Renal pelvis (tissue), 12 donors: ENCODE measurements at places on chromosomes 4 and X.

GRCh38 chr4:82482387-82482786 is 52.0 kb downstream of the ENOPH1 start:
- DNase-seq: no peak

- DNase-seq: no peak
These were observed 51.6 kb downstream of the MAML3 start for GRCh38 chr4:140102421-140102820.

DNA sequence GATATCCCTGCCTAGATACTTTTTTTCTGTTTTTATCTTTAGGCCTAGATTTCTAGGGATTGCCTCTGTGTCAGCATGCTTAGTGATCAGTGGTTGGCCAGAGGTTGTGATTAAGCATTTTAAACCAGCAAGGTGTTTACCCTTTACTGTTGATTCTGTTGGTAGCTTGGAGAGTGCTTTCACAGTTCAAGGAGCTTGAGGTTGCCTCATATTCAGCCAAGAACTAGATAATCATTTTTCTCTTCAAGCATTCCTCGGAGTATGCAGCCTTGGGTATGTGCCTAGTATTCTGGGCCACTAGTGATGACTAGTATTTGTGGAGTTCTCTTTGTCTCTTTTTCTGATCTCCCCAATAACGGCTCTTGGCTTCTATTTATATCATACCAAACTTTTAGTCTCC is 20.4 kb downstream of the APOOL start:
- no peak for DNase-seq

- no peak for DNase-seq
These were observed 155.8 kb downstream of the SHROOM3 start for GRCh38 chr4:76590798-76591281.

DNA sequence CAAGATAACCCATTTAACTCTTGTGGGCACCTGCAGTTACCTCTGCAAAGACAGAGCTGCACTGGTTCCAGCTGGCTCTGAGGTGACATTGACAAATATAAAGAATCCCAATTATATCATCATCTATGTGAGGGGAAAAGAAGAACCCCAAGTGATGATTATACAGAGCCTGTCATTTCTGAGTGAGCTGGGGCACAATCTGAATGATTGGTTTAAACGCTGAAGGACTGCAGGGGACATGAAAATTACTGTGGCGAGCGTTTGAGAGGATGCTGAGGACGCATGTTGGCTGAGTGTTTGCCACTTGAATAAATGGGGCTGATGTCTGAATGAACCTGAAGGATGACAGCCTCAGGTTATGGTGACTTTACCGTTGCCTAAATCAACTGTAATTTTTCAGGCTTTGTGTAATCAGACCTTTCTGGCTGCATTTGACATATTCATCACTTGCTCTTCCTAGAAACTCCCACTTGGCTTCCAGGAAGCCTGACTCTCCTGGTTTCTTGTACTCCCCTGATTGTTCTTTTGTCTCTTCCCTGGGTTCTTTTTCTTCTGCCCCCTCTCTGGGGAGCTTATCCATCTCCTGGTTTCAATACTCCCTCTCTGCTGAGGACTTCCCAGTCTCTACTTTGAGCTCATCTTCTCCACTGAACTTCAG is 4.1 kb upstream of the HSD17B10 start:
- no peak for DNase-seq

GRCh38 chrX:130081421-130082045 is 28.8 kb downstream of the ELF4 start:
- DNase-seq: no peak

GRCh38 chr4:125641611-125642010 is 326.9 kb downstream of the FAT4 start:
- peak; percentile 36 for DNase-seq

DNA sequence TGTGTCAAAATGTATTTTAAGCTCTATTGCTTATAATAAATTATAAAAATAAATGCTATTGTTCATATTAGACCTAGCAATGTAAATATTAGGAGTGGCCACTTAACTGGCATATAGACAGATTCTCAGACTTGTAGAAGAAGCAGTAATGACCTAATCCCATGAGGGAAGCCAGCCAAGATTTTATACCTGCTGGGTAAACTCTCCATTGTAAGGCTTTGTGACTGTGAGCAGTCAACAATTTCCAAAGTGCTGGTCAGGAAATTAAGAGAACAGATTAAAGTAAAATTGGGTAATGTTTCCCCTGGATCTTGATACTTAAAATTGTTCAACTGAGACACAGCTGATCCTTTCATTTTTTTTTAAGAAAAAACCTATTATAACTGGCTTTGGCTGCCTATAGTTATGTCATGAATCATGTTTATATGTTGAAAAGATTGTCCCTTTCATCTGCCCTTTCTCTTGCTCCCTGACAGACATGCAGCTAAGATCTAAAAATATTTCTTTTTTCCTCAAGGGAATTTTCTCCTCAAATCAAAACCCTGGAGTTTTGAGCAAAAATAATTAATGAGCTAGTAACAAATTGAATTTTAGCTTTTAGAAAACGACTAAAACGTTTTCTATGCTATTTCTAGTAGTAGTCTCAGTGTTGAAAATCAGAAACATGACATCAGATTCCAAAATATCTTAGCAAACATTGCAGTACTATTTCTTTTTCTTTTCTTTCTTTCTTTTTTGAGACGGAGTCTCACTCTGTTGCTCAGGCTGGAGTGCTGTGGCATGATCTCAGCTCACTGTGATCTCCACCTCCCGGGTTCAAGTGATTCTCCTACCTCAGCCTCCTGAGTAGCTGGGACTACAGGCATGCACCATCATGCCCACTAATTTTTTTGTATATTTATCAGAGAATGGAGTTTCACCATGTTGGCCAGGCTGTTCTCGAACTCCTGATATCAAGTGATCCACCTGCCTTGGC is 77.9 kb downstream of the ADGRL3 start:
- DNase-seq: no peak

DNA sequence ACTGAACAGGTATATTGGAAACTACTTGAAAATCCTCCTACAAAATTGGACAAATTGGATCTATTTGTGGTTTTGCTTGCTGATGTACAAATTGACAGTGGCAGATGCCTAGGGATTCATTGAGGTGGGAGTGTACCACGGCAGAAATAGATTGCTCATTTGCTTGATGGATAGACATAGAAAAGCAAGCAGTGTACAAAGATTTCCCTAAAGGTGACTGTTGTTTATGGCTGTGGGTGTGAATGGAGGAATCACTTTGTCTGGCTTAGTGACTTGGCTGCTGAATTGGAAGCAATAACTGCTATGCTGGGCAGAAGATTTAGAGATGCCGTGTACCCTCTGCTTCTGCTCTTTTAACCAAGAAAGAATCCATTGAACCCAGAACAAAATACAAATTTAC is 191.0 kb upstream of the GRID2 start:
- DNase-seq: no peak
